ENCODE measurements at places on chromosomes 3 and 15.

GRCh38 chr3:39029556-39029955 lies 22.2 kb downstream of the SCN11A start:
- no peak for DNase-seq

- no peak for DNase-seq
Observed at GRCh38 chr3:31959951-31960792, 20.9 kb downstream of the OSBPL10 start.

DNA sequence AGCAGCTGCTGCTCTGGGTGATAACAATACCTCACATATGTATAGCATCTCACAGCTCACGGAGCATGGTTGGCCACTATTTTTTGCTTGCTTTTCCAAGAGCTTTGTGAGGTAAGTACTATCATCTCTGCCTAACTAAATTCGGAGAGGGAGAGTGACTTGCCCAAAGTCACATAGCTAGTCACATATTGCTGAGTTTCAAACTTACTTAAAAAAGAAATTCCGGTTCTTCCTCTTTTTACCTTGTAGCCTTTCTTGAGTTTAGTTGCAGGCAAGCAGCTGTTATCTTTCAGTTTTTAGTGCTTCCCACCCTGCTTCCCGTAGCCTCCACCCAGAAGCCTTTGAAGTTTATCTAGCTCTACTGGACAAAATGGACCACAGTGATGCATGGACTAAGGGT lies 309.2 kb downstream of the PDCD6IP start:
- DNase-seq: no peak

GRCh38 chr15:80507638-80508316 lies 103.6 kb downstream of the ARNT2 start:
- no peak for DNase-seq

GRCh38 chr15:38626443-38627050 lies 61.9 kb upstream of the RASGRP1 start:
- DNase-seq: no peak

DNA sequence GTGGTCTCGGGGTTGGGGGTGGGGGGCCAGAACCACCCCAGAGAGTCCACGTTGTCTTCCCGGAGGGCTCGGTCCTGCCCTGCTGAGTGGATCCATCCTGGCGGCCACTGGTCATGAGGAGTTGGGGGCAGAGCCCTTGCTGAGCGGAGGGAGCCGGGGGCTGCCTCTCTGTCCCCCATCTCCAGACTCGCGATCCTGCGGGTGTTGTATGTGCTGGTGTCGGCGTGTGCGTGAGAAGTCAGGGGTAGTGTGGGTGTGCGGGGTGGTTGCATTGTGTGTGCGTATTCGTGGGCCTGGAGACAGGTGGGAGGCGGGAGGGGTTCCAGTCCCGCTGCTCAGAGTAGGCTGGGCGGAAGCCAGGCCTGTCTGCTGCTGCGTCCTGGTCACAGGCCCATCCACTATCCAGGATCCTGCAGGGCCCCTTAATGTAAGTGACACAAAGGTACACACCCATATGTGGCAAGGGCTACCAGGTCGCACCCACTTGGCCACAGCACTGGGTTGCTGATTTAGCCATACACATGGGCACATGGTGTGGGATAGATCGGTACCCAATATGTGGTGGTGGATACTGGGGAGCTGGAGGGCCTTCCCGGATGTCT lies 30.7 kb downstream of the NBEAL2 start:
- no peak for DNase-seq

- peak; percentile 32 for DNase-seq
Observed at GRCh38 chr3:32371461-32372212, 20.0 kb upstream of the CMTM7 start.

DNA sequence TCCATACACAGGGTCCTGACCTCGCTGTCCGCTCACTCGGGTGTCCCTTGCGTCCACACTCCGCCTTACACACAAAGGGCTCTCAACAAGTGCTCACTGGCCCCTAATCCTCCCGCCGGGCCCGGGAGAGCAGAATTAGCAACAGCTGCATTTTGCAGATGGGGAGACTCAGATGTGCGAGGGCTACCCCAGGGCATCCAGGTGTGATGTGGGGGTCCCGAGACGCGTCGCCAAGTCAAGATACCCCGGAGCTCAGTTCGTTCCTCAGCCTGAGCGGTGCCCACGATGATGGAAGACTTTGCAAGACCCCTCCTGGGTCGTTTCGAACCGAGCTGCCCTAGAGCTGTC lies 14.9 kb upstream of the WNT7A start:
- no peak for DNase-seq

DNA sequence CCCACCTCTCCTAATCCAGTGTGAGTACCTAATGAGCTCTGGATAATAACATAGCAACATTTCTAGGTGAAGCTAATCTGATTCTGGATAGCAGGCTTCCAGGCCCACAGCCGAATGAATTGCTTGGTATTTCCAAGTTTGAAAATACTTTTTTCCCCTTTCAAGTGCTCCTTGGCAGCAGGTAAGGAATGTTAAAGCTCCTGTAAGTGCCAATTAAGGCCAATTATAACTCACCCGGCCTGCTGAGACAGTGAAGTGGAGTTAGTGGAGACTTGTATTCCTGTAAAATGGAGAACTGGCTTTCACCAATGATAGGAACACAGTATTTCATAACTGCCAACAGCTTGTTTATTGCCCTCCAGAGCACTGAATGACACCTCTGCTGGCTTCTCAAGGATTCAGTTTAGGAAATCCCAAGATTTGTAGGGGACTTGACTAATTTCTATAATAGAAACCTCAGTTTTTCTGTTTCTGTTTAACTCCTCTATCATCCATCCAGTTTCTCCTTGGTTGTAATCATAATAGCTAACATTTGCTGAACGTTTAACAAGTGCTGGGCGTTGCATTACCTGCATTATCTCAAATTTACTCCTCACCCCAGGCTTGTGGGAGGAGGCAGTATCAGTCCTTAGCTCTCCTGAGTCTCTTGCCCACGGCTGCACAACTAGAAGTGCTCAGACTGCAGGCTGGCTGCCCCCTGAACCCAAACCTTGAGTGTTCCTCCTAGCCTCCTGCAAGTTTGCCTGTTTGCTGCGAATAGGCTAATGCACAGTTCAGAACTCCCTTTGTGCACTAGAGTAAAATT lies 52.7 kb upstream of the SCAANT1 start:
- peak; percentile 47 for DNase-seq

DNA sequence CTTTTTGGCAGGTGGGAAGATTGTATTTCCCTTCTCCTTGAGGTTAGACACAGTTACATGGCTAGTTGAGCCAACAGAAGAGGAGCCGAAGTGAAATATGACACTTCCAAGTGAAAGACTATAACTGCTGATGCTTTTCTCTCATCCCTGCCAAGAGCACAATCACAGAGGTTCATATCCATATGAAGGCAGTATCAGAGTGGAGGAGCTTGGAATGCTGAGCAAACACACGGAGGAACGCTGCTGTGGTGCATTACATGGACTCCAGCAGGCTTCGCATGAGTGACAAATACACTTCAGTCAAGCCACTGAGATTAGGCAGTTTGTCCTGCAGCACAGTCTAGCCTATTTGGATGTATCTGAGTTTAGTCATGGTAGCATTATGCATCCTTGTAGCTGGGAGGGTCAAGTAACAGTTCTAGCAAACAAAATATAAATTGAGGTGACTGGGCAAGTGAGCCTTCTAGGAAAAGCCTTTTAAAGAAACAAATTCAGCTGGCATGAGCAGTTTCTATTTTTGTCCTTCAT lies 5.4 kb downstream of the IQCF6 start:
- no peak for DNase-seq

DNA sequence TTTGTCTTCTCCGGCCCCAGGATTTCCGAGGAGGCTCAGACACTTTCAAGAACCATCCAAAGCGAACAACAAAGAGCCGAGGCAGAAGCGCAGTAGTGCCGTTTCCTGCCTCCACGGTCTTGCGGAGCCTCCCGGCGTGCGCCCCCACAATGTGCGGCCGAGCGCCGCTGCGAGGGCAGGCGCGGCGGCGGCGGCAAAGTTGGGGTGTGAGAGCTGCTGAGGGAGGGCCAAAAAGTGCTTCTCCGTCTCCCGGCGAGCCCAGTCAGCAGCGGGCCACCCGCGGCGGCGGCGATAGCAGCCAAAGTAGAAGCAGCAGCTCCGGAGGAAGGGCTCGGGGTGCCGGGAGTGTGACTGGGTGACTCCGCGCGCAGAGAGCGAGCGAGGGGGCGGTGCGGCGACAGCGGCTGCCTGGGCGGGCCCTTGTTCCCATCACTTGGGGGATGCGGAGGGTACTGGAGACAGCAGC lies 749.1 kb downstream of the ROBO1 start:
- peak; percentile 2 for DNase-seq

DNA sequence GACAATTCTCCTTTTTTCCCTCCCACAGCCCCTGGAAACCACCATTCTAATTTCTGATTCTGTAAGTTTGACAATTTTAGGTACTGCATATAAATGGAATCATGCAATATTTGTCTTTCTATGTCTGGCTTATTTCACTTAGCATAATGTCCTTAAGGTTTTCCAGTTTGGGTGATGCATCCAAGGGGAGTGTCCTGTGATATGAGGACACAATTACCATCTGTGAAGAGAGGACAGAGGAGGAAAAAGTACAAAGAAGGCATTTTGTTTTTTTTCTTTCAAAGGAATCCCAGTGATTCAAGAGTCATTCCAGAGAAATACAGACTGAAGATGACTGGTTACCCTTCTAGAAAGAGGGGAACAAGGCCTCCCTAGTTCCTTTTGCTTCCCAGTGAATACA lies 514.7 kb upstream of the TGFBR2 start:
- DNase-seq: no peak

- no peak for DNase-seq
Observed at GRCh38 chr3:15754047-15754446, 43.7 kb downstream of the ANKRD28 start.

DNA sequence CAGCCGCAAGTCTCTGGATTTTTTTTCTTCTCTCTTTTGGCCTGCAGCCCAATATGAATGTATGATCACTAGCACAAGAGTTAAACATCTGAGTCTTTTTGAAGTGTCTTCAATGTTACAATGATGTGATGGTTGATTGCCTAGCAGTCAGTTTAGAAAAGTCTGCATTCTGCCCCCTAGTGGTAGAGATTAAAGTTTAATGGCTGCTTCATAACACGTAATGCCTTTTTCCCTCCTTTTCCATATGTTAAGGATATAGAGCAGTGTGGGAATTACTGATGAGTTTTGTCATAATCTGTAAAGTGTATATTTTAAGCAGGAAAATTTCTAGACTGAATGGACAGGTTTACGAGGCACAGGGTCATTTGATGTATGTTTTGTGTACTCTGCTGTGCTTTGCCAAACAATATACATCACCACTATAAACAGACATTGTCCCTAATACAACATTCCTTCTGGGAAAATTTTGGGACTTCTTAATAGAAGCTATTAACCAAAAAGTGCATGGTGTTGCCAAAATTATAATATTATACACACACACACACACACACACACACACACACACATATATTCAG lies 1038.5 kb upstream of the NR2F2 start:
- peak; percentile 49 for DNase-seq

DNA sequence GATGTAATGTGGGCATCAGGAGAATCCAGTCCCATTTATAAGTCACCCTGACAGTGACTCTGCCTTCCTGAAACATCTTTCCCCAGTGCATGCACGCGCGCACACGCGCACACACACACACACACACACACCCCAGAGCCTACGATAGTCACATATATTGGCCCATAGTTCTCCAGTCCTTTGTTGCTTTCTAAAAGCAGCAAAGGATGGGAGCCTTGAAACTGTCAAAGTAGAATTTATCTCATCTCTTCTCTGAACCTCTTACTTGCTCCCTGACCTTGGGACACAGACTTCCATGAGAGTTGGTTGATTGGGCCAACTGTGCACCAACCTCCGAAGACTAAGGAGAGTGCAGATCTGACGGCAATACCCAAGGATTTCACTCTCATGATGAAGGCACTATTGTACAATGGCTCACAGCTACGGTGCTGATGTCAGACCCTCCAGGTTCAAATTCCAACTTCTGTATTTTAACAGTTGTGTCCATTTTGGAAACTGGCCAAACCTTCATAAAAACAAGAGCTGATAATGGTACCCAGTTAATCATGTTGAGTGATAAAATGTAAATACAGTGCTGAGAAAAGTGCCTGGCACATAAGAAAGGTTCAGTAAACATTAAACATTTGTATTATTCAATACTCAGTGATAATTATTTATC lies 8.3 kb downstream of the CPA3 start:
- no peak for DNase-seq

GRCh38 chr3:196272826-196273225 lies 14.7 kb downstream of the PCYT1A start:
- no peak for DNase-seq

DNA sequence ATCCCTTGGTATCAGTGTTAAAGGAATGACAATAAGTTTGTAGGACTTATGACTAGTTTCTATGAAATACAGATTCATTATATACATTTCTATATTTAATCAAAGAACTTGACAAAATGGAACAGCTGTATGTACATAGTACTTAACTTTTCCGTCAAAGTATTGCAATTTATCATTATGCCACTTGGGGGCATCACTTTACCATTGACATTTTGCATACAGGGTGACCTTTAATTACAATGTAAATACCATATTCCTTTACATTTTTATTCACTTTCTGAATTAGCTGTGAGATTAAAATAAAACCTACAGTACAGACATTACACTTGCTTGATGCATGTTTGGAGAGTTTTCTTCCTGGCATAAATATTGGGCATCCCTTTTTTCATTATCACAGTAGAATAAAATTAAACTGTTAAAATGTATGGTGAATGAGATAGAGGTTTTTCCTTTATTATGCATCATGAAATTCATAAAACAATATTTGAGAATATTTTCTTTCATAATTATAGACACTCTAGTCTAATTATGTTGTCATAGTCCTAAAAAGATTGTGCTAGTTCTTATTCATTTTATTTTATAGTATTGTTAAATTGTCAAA lies 6.9 kb downstream of the NEK11 start:
- peak; percentile 65 for DNase-seq

GRCh38 chr3:137906985-137907649 lies 102.8 kb upstream of the CLDN18 start:
- no peak for DNase-seq

DNA sequence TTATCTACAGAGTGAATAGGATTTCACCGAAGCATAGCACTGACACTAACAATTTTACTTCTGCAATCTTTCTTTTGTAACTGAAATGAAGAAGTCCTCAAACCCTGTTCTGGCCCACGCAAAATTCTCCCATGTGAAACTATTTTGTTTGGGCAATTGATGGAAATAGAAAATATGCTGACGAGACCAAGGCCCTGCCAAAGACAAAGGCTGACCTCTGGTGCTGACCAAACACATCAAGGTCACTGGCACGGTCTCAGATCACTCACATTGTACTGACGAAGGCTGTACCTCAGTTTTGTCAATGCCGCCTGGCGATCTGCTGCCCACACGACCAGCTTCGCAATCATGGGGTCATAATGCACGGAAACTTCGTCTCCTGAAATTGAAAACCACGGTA lies 58.4 kb upstream of the DCUN1D1 start:
- DNase-seq: no peak

DNA sequence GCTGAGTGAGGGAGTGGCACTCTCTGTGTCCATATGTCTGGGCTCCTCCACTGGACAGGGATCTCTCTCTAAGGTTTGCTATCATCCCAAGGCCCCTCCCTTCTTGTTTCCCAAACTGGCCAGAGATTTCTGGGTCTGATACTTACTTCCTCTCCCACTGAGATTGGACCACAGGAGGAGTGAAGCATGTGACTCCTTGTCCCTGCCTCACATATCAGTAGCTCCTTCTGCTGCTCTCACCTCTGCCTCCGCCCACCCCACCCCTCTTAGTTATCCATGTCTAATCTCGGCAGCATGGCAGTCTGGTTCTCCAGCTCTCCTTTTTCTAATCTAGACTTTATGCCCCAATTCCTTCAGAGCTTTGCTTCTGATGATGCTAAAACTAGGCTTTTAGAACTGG lies 223.1 kb downstream of the RPLP1 start:
- no peak for DNase-seq

GRCh38 chr3:10583798-10584708 lies 78.7 kb upstream of the ATP2B2 start:
- DNase-seq: no peak

GRCh38 chr3:104855702-104856101 lies 511.0 kb upstream of the ALCAM start:
- no peak for DNase-seq
